ENCODE measurements at places on chromosomes 6 and 20.

DNA sequence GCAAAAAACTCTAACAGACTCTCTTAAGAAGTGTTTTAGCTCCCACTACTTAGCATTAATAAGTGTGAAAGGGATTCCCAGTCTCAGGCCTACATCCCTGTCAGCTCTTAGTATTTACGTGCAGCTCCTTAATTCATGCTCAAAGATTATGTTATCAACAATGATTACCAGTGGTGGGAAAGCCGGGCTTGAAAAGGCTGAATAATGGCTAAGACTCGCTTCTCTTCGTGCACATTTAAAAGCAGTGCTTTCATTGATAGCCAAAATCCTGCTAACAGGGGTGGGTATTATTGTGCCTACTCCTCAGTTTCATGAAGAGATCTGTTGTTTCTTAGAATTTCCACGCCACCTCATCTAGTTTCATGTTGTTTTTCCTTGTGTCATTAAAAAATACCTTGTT lies 518.8 kb downstream of the GRIK2 start:
- H3K4me3 ChIP-seq = no peak overlapping the region
- no peak for DNase-seq
- no peaks in the 10 kb centered on the region for H3K27me3 ChIP-seq
- no peak overlapping the region for H3K27ac ChIP-seq

DNA sequence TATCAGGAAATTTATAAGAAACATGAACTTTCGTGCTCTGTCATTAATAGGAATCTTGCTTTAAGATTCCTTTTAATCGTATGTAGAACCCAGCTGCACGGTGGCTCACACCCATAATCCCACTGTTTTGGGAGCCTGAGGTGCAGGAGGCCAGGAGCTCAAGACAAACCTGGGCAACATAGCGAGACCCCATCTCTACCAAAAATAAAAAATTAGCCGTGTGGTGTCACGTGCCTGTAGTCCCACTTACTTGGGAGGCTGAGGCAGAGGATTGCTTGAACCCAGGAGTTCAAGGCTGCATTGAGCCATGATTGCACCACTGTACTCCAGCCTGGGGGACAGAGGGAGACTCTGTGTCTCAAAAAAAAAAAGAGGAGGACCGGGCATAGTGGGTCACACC lies 7.4 kb downstream of the PTPRA start:
- H3K27me3 ChIP-seq = no peaks in the 10 kb centered on the region
- H3K4me3 ChIP-seq = no peak overlapping the region
- peaks cover 31% of the 10 kb centered on the region for H3K36me3 ChIP-seq
- H3K4me1 ChIP-seq = peaks cover 38% of the 10 kb centered on the region
- H3K27ac ChIP-seq = no peak overlapping the region
- no peak for DNase-seq

- peaks cover 58% of the 10 kb centered on the region for H3K27me3 ChIP-seq
- H3K4me3 ChIP-seq = no peak overlapping the region
- H3K27ac ChIP-seq = no peak overlapping the region
- H3K36me3 ChIP-seq = peaks cover 2% of the 10 kb centered on the region
Measured at GRCh38 chr6:56949265-56949664, 5.6 kb upstream of the BEND6 start.

DNA sequence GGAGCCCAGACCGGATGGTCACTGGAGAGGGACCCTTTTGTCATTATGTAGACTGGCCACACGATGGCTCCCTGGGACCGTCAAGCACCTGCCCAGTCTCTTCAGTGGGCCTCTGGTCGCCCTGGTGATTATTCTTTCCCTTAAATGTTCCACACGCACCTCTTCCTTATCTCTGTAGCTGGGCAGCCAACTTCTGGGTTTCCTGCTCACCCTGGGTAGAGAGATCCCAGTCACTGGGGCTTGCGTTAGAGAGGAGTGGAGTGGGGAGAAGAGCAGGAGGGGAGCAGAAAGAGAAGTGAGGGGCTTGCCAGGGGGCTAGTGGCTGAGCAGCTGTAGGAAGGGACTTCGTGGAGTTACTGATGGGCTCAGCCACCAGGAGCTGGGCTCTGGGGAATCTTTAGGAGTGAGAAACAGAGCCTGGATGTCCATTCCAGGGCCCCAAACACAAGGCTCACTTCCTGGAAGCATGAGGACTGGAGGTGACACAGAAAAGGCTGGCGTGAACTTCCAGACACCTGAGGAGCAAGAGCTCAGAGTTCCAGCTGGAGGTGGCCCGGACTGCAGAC lies 150.1 kb downstream of the DHX35 start:
- H3K36me3 ChIP-seq = no peaks in the 10 kb centered on the region
- DNase-seq = no peak
- peaks cover 44% of the 10 kb centered on the region for H3K27me3 ChIP-seq

GRCh38 chr6:33215271-33216116 lies 7.2 kb downstream of the RING1 start:
- no peak overlapping the region for H3K27ac ChIP-seq
- peaks cover 54% of the 10 kb centered on the region for H3K27me3 ChIP-seq
- peaks cover 11% of the 10 kb centered on the region for H3K36me3 ChIP-seq
- H3K4me3 ChIP-seq = no peak overlapping the region

- no peak overlapping the region for H3K4me3 ChIP-seq
- no peak for DNase-seq
- H3K4me1 ChIP-seq = no peaks in the 10 kb centered on the region
- H3K36me3 ChIP-seq = no peaks in the 10 kb centered on the region
Measured at GRCh38 chr20:63090682-63091571, 84.2 kb upstream of the BHLHE23 start.

- peaks cover 67% of the 10 kb centered on the region for H3K4me1 ChIP-seq
- peak overlapping the region; percentile 75 for H3K4me3 ChIP-seq
- H3K27ac ChIP-seq = peak overlapping the region; percentile 82
- peaks cover 26% of the 10 kb centered on the region for H3K36me3 ChIP-seq
Measured at GRCh38 chr20:62063981-62064769, 1.5 kb downstream of the TAF4 start.

DNA sequence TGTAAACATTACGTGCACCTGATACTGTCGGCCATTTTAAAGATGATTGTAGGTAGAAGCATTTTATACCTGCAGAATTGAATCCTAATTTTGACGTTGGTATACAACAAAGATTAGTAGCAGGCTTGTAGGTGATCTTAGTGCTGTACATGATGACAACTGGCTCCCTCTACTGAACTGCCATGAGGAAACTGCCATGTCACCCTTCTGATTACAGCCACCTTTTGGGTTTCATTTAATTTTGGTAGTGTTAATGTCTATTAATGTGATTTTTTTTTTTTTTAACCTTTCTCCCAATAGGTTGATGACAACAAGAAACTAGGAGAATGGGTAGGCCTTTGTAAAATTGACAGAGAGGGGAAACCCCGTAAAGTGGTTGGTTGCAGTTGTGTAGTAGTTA lies 2.3 kb downstream of the RPS12 start:
- peaks cover 30% of the 10 kb centered on the region for H3K4me1 ChIP-seq
- peak overlapping the region; percentile 100 for H3K27ac ChIP-seq
- H3K36me3 ChIP-seq = peaks cover 57% of the 10 kb centered on the region

- no peaks in the 10 kb centered on the region for H3K27me3 ChIP-seq
- H3K27ac ChIP-seq = no peak overlapping the region
- H3K4me1 ChIP-seq = no peaks in the 10 kb centered on the region
- no peak for DNase-seq
Measured at GRCh38 chr6:73823832-73824231, 127.8 kb downstream of the CD109 start.

DNA sequence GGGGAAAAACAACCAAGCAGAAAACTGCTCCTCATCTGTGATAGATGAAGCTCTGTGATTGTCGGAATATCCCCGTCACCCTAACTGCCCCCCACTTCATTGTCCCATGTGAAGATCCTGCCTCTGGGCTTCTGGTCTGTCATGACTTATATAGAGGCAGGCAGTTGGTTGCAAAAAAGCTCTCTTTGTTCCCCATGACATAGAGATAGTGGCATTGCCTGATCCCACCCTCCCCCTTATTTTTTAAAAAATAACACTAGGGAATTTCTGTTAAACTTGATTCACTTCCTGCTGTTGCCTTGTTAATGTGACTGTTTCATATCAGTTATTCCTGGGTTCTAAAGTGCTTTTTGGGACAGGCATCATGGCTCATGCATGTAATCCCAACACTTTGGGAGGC lies 203.1 kb downstream of the JARID2 start:
- H3K4me3 ChIP-seq = no peak overlapping the region
- DNase-seq = no peak
- H3K36me3 ChIP-seq = peaks cover 38% of the 10 kb centered on the region

- no peak for DNase-seq
- H3K4me3 ChIP-seq = no peak overlapping the region
- H3K27me3 ChIP-seq = no peaks in the 10 kb centered on the region
- no peaks in the 10 kb centered on the region for H3K36me3 ChIP-seq
- H3K27ac ChIP-seq = no peak overlapping the region
Measured at GRCh38 chr6:128919412-128920180, 36.7 kb downstream of the LAMA2 start.

GRCh38 chr20:59751075-59751711 lies 146.9 kb downstream of the PHACTR3 start:
- DNase-seq = peak; percentile 17
- peaks cover 17% of the 10 kb centered on the region for H3K4me1 ChIP-seq
- peaks cover 31% of the 10 kb centered on the region for H3K27me3 ChIP-seq

- no peak for DNase-seq
- no peaks in the 10 kb centered on the region for H3K4me1 ChIP-seq
- no peak overlapping the region for H3K4me3 ChIP-seq
Measured at GRCh38 chr6:22783931-22784330, 214.6 kb downstream of the HDGFL1 start.

- H3K4me1 ChIP-seq = peaks cover 13% of the 10 kb centered on the region
- DNase-seq = no peak
- H3K36me3 ChIP-seq = peaks cover 7% of the 10 kb centered on the region
Measured at GRCh38 chr20:62331347-62331746, 28.6 kb downstream of the ADRM1 start.

GRCh38 chr20:9369557-9369956 lies 144.8 kb upstream of the LAMP5 start:
- H3K4me3 ChIP-seq = peak overlapping the region; percentile 1
- no peaks in the 10 kb centered on the region for H3K27me3 ChIP-seq
- no peaks in the 10 kb centered on the region for H3K36me3 ChIP-seq
- H3K27ac ChIP-seq = no peak overlapping the region

- peaks cover 16% of the 10 kb centered on the region for H3K4me1 ChIP-seq
- H3K27me3 ChIP-seq = peaks cover 50% of the 10 kb centered on the region
- no peak overlapping the region for H3K27ac ChIP-seq
- no peak overlapping the region for H3K4me3 ChIP-seq
- peak; percentile 29 for DNase-seq
- H3K36me3 ChIP-seq = no peaks in the 10 kb centered on the region
Measured at GRCh38 chr20:50980851-50981713, 22.5 kb downstream of the MOCS3 start.

GRCh38 chr20:20102163-20102562 lies 49.8 kb downstream of the CFAP61 start:
- DNase-seq = no peak
- H3K27me3 ChIP-seq = peaks cover 19% of the 10 kb centered on the region
- H3K27ac ChIP-seq = no peak overlapping the region
- H3K36me3 ChIP-seq = no peaks in the 10 kb centered on the region
- no peaks in the 10 kb centered on the region for H3K4me1 ChIP-seq
- no peak overlapping the region for H3K4me3 ChIP-seq

GRCh38 chr6:44868335-44868668 lies 459.8 kb upstream of the RUNX2 start:
- H3K4me1 ChIP-seq = peaks cover 27% of the 10 kb centered on the region
- H3K27me3 ChIP-seq = no peaks in the 10 kb centered on the region
- no peak for DNase-seq
- H3K27ac ChIP-seq = peak overlapping the region; percentile 92
- peak overlapping the region; percentile 31 for H3K4me3 ChIP-seq

- DNase-seq = peak; percentile 35
- H3K27me3 ChIP-seq = peaks cover 51% of the 10 kb centered on the region
- no peak overlapping the region for H3K27ac ChIP-seq
- H3K4me3 ChIP-seq = peak overlapping the region; percentile 65
Measured at GRCh38 chr20:51800060-51800871, 2.1 kb downstream of the SALL4 start.

GRCh38 chr6:37143585-37143984 lies 26.4 kb upstream of the PIM1 start:
- no peaks in the 10 kb centered on the region for H3K27me3 ChIP-seq
- H3K4me1 ChIP-seq = peaks cover 15% of the 10 kb centered on the region
- H3K36me3 ChIP-seq = no peaks in the 10 kb centered on the region
- DNase-seq = no peak
- H3K4me3 ChIP-seq = no peak overlapping the region

DNA sequence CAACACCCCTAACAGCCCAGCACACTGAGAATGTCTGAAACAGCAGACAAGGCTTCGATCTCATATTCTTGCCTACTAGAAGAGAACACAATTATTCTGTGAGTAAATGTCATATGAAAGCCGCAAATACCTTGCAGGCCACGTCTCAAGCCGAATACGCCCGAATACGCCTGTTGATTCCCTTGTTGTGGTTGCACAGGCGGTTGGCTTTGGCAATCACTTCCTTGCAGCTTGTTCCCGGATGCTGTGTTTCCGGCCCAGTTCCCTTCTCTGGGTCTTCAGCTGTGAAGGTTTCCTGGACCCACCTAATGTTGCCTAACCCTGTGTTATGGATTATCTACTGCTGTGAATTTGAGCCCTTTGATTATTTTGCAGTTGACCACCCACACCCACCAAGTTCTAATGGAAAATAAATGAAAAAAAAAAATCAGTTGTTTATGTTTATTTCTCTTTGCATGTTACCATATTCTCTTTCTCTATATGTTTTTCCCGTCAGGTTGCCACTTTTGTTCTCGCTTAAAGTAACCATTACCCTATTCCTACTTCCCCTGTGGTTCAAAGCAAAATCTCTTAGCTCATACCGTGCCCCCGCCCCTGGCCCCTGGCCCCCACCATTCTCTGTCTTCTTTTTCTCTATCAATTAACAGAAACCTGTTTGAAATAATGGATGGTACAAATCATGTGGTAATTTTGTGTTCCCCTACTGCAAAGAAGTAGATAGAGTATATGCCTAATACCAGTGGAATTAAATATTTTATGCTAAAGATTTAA lies 172.4 kb downstream of the ADGB start:
- no peak overlapping the region for H3K4me3 ChIP-seq
- no peak overlapping the region for H3K27ac ChIP-seq
- H3K36me3 ChIP-seq = no peaks in the 10 kb centered on the region
- no peak for DNase-seq
- peaks cover 13% of the 10 kb centered on the region for H3K4me1 ChIP-seq

DNA sequence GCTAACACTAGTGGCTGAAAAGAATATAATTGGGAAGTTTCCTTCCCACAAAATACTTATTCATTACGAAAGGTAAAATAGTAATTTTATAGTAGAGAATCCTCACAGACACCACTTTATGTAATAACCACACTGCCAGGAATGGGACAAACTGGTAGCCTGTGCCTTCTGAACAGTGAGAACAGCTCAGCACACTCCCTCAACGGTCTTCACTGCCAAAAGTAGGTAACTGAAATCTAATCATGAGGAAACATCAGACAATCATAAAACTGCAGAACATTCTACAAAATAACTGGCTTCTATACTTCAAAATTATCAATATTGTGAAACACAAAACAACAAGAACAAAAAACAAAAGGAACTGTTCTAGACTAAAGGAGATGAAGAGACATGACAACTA lies 44.1 kb downstream of the NUP153 start:
- H3K27ac ChIP-seq = no peak overlapping the region
- no peaks in the 10 kb centered on the region for H3K27me3 ChIP-seq
- no peak for DNase-seq
- H3K4me1 ChIP-seq = no peaks in the 10 kb centered on the region
- H3K36me3 ChIP-seq = peaks cover 52% of the 10 kb centered on the region

GRCh38 chr6:125300992-125301434 lies 754 bp downstream of the HDDC2 start:
- H3K27me3 ChIP-seq = peaks cover under 1% of the 10 kb centered on the region
- peak overlapping the region; percentile 92 for H3K27ac ChIP-seq
- DNase-seq = no peak
- peaks cover 30% of the 10 kb centered on the region for H3K4me1 ChIP-seq
- H3K4me3 ChIP-seq = peak overlapping the region; percentile 89
